LoVo (cell line): ENCODE measurements at places on chromosomes 7 and 10.

DNA sequence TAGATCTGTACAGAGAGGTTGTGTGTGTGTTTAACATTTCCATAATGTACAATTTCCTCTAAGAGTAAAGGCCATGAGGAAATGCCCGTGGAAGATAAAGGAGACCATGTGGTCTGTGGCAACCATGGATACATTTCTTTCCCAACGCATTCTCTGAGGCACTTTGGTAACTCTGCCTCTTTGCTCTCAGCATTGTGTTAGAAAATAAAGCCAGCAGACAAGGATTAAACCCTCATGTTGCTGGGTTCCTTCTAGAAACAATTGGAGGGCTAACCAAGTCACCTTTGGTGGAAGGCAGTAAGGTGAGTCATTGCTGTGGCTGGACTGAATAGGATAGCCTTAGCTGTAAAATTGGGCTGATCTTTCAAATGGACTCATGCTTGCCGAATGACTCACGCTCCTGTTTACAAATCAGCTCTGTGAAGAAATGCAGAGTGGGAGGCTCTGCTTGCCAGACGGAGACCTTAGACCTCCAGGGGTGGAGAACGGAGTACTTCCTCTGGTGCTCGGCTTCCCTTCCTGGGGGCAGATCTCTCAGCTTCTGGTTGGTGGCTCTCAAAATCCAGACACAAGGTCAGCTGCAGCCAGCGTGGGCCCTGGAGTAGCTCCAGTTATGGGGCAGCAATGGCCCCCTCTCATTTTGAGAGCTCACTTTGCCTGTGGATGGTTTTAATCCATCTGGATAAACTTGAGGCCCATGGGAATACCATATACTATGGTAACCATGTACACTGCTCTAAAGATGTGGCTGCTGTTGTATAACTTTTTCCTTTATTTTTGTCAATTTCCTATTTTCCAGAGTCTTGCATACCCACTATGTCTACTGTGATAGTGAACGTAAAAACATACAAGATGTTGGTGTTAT lies 137.3 kb downstream of the TCF7L2 start:
- peak; percentile 96 for DNase-seq

GRCh38 chr7:74479066-74479781 lies 25.5 kb downstream of the GTF2IRD1 start:
- DNase-seq: peak; percentile 37

DNA sequence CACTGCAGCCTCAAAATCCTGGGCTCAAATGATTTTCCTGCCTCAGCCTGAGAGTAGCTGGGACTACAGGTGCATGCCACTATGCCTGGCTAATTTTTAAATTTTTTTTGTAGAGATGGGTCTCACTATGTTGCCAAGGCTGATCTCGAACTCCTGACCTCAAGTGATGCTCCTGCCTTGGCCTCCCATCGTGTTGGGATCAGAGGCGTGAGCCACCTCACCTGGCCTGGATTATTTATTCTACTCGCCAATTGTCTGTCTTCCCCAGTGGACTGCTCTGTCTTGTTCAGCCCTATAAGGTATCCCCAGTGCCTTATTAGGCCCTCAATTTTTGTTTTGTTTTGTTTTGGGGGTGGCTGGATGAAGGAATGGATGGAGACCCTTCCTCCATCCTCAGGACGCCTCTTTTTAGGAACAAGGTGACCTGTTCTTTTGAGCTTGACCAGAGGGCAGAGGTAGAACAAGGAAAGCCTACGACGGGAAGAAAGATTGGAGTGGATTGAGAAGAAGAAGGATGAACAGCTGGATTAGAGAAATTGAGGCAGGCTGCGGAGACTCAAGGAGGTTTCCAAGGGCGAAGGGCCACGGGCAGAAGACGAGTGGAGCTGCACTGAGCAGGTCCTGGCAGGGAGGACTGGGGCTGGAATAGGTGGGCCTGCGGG lies 541 bp upstream of the DENND10 start:
- DNase-seq: no peak

- no peak for DNase-seq
These were observed 681.0 kb upstream of the C7orf33 start for GRCh38 chr7:147909431-147910148.

GRCh38 chr7:149819961-149820340 lies 18.2 kb upstream of the ZNF862 start:
- no peak for DNase-seq

GRCh38 chr7:106216923-106217542 lies 67.8 kb downstream of the NAMPT start:
- DNase-seq: peak; percentile 78

DNA sequence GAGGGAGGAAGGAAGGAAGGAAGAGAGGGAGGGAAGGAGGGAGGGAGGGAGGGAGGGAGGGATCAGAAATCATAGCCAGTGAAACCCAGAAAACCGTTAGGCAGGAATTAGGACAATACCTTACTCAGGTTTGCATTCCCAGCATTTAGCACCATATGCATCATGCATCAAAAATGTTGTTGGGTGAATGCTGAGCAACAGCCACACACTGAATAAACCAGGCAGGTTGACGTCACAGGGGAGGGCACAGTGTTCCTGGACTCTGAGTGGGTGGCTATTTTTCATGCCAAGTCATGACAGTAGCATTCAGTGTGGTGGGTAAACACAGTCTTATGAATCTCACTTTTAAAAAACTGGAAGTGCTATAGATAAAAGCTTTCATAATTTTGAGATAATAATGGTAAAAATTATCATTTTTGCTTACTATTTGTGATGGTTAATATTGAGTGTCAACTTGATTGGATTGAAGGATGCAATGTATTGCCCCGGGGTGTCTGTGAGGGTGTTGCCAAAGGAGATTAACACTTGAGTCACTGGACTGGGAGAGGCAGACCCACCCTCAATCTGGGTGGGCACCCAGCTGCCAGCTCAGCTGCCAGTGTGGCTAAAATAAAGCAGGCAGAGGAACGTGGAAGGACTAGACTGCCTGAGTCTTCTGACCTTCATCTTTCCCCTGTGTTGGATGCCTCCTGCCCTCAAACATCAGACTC lies 199.1 kb upstream of the PRKCQ start:
- peak; percentile 42 for DNase-seq

DNA sequence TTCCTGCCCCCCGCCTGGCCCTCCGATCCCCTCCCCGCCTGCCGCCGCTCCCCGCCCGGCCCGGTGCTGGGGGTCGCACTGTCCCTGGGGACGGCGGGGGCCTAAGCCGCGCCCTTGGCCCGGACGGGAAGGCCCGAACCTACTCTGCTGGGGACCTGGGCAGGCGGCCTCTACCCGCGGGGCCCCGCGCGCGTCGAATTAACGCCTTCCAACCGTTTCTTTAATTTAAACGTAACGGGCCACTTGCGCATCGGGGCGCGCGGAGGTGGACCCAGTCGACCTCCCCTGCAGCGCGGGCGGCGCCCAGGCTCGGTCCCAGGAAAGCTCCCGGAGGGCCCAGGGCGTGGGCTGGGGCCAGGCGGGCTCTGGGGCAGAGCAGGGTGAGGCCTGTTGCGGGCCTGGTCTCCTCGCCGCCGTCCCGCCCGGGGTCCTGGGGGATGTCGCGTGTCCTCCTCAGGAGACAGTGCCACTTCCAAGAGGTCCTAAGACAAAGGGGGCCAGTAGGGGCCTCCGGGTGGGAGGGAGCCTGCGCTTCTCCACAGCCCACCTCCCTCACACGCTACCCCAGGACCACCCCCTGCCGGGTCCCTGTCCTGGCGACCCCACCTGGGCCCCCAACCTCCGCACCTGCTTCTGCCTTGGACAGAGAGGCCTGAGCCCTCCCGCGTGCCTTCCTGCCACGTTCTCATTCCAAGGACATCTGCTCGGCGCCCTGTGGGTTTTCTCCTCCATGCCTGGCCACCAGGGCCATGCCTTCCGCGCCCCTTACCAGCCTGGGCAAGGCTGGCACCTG lies 658 bp upstream of the PTPRN2 start:
- DNase-seq: no peak

DNA sequence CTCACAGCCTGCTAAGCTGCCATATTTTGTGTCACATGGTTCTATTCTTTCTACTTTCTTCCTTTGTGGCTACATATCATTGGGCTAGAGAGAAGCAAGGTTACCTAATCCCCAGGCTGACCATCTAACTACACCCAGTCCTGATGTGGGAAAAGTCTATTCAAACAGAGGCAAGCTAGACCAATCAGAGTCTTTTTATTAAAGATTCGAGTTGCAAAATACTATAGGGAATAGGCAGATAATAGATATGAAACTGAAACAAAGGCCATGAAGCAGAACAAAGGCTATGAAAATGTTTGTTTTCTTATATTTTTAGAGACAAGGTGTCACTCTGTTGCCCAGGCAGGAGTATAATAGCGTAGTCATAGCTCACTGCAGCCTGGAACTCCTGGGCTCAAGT lies 36.7 kb downstream of the MTERF1 start:
- DNase-seq: no peak

GRCh38 chr7:129295015-129295423 lies 70.2 kb downstream of the AHCYL2 start:
- no peak for DNase-seq

- DNase-seq: no peak
These were observed 34.5 kb upstream of the SFTPD start for GRCh38 chr10:79983286-79983909.

- peak; percentile 61 for DNase-seq
These were observed 16.8 kb upstream of the HBP1 start for GRCh38 chr7:107152011-107152410.

- no peak for DNase-seq
These were observed 12.4 kb downstream of the PRKAG2 start for GRCh38 chr7:151864561-151864960.

- no peak for DNase-seq
These were observed 29.5 kb downstream of the ZNF775 start for GRCh38 chr7:150408393-150409299.

DNA sequence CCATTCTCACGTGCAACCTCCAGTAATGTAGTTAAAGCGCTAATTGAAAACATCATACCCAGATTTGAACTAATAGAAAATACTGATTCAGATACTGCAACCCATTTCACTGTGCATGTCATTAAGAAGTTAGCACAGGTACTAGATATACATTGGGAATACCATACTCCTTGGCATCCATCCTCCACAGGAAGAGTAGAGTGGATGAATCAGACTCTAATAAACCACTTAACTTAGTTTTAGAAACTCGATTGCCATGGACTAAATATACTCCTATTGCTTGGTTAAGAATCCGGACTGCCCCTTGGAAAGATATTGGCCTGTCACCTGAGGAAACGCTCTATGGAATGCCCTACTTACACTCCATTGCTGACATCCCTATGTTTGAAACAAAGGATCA lies 9.5 kb downstream of the AKR1B15 start:
- DNase-seq: no peak

DNA sequence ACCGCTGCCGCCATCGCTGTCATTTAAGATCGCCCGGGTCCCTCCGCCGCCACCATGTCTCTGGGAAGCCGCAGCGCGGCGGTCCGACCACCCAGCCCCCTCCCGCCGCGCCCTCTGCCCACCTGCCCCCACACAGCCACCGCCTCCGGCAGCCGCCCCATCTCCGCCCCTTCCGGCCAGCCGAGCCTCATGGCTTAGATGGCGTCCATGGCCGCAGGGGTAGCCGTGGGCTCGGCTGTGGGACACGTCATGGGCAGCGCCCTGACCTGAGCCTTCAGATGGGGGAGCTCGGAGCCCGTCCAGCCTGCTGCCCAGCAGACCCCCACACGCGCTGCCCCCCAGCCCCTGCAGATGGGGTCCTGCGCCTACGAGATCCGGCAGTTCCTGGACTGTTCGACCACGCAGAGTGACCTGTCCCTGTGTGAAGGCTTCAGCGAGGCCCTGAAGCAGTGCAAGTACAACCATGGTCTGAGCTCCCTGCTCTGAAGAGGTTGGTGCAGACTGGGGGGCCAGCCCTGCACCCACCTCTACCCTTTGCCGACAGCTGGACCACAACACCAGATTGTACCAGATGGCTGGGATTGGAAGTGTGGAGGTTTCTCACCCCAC lies 38.0 kb upstream of the TARP start:
- no peak for DNase-seq

DNA sequence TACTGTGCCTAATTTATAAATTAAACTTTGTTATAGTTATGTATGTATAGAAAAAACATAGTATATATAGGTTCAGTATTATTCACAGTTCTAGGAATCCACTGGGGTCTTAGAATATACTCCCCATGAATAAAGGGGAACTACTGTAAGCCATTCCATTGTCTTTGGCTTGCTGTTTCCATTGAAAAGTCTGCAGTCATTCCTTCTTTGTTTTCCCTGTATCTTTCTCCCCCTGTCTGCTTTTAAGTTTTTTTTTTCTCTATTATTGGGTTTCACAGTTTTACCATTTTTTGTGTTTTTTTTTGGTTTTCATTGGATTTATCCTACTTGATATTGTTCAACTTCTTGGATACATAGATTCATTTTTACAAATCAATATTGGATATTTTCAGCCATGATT lies 6.7 kb upstream of the PNLIP start:
- no peak for DNase-seq

DNA sequence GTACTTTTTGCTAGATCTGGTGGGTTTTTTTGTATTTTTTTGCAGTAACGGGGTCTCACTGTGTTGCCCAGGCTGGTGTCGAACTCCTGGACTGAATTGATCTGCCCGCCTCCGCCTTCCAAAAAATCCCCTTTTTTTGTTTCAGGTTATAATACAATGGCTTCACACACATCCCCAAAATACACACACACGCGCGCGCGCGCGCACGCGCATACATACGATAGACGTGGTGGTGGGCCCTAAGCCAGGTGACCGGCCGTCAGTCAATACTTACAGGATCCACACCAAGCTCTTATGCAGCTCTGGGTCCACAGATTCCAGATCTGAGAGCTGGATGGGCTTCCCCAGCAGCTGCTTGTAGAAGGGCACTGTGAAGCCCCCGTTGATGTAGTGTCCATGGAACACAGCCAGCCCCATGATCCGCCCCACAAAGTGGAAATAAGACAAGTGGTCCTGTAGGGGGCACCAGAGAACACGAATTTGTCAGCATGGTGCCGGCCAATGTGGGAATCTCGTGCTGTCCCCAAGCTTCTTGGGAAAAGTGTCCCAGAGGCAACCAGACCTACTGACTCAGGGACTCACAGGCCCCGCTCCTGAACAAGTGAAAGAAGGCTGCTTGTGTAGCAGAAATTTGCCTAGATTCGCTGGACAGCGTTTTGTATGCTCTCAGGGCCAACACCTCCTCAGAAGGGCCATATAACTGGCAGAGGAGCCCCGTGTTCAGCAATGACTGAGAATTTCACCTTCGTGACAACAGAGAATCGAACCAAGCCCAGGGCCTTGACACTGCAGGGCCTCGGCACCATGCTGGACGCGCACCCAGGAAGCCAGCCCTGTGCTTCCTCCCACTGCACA lies 103.6 kb downstream of the SMURF1 start:
- peak; percentile 76 for DNase-seq
